NCI-H2081 treated with DMSO at 0.1 percent for 48 hours (cell line): ENCODE measurements at places on chromosomes 3 and 15.

DNA sequence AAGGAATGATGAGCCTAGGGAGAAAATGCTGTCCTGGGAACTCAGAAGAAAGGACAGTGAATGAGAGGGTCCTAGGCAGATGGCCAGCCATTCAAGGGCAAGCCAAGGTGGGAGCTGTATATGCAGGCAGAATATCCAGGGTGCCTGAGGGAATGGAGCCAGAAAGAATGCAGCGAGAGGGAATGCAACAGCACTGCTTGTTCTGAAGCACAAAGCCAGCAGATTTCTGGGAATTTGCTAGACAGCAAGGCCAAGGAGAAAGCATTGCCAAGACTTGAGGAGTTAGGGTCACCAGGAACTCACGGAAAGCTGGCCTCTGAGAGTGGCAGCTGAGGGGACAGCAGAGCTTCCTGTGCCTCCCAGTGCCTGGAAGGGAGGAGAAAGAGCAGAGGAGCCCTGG lies 200.6 kb downstream of the MYRIP start:
- DNase-seq: no peak

DNA sequence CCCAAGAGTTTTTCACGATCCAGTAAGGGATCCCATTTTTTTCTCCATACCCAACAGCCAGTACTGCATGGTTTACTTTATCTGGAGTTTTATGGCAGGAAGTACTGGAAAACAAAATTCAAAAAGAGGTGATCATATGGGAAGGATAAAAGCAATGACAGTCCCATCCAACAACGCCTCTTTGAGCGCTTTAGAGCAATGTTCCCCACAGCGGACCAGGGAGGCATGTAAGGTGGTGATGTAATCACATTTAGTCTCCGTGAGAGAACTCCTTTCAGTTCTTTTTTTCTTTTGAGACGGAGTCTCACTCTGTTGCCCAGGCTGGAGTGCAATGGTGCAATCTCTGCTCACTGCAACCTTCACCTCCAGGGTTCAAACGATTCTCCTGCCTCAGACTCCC lies 21.8 kb downstream of the CTSH start:
- DNase-seq: no peak

GRCh38 chr3:47482366-47482765 lies 6.6 kb upstream of the SCAP start:
- DNase-seq: no peak

DNA sequence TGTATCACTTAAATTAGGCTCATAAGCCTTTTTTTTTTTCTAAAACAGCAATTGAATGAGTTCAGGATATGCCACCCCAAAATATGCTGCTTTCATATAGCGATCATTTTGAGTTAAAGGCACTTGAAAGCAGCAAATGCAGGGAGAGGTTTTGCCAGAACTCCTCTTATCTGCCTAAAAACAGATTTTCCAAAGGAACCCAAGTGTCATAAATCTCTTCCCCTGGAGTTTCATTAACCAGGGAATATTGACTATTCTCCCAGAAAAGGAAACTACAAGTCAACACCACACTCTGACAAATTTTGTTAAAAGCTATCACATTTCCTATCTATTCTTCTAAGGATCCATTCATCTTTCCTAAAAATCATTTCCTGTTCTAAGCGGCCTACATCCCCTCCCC lies 11.3 kb downstream of the DNAAF4 start:
- DNase-seq: no peak

DNA sequence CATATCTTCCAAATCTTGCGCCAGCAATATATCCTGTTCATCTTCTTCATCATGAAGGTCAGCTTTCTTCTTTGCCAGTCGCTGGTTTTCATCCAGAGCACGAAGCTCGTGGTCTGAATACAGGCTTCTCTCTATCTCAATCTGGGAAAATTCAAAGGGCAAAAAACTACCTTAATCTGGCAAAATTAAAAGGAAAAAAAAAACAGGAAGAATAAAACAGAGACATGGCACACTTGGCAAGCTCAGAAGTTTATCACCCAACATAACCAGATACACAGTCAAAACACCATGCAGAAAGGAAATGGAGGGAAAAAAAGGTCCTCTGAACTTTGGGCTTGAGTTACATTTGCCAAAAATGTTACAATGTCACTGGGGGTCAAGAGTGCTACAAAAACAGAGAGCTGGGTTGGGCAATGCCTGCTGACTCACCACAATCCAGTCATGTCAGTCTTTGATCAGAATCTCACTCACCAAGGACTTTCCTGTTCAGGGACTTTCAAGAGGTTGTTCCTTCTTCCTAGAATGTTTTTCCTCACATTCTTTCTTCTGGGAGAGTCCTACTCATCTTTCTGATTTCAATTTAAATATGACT lies 1.5 kb downstream of the MRPL46 start:
- DNase-seq: no peak

DNA sequence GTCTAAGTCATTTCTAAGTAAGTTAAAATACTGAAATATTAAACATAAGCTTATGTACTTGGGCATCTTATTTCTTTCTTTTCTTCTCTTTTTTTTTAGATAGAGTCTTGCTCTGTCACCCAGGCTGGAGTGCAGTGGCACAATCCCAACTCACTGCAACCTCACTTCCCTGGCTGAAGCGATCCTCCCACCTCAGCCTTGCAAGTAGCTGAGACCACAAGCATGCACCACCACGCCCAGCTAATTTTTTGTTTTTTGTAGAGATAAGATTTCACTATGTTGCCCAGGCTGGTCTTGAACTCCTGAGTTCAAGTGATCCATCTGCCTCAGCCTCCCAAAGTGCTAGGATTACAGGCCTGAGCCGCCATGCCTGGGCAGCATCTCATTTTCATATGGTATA lies 16.0 kb upstream of the ZNF710 start:
- no peak for DNase-seq

DNA sequence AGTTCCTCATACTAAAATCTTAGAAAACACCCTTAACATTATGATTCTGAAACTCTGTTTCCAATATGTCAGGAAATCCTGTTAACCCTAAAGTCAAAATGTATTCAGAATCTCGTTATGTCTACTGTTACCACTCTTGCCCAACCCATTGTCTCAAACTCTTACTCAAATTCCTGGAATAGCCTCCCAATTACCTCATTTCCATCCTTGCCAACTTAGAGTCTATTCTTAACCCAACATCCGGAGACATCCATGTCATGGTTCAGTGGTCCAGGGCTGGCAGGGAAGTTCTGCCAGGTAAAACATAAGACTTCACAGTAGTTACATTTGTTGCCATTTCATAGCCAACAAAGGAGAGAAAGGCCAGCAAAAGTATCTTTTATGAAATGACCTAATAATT lies 593.9 kb downstream of the PYDC2 start:
- DNase-seq: no peak

DNA sequence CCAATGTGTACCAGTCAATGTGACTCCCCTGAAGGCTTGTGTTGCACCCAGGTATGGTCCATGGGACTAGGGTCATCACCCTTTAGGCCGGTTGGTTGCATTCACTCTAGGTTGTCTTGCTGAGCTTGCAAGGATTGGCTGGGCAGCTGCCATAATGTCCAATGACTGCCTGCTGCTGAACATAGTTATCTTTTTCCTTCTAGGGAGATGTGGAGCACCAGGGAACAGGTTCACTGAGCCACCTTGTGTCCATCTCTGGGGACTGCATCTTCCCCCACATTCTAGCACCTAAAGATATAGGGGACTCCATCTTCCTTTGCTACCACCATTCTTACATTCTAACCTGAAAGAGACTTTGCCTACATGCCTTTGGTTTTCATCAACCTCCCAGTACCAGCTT lies 580.4 kb upstream of the TBL1XR1 start:
- DNase-seq: peak; percentile 29

DNA sequence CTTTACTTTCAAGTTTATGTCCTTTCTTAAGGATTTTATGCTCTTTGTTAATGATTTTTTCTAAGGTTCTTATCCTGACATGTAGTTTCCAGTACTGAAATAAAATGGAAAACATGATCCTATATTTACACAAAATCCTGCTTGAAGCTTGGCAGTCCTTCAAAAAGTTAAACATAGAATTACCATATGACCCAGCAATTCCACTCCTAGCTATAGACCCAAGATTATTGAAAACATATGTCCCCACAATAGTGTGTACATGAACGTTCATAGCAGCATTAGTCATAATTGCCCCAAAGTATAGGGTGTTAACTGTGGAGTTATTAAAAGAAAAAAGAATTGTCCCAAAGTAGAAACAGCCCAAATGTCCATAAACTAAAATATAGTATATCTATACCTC lies 33.2 kb downstream of the ITGB5 start:
- DNase-seq: no peak

DNA sequence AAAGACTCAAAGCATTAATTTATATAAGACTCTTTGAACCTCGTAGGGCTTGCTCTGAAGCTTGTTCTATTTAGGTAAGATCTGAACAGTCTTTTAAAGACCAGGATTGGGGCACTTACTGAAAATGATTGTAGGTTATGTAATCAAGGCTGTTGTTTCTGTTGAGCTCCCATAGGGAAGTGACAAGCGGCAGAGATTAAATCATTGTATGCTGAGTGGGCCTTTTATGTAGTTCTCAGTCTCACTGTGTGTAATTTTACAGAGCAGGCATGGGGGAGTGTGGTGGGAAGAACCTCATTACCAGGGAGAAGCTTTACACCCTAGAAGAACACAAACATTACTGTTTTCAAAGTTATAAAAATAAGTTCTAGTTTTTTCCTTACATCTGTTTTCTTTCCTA lies 160.0 kb upstream of the SNTN start:
- no peak for DNase-seq

GRCh38 chr3:31377045-31377642 lies 155.6 kb upstream of the STT3B start:
- no peak for DNase-seq

DNA sequence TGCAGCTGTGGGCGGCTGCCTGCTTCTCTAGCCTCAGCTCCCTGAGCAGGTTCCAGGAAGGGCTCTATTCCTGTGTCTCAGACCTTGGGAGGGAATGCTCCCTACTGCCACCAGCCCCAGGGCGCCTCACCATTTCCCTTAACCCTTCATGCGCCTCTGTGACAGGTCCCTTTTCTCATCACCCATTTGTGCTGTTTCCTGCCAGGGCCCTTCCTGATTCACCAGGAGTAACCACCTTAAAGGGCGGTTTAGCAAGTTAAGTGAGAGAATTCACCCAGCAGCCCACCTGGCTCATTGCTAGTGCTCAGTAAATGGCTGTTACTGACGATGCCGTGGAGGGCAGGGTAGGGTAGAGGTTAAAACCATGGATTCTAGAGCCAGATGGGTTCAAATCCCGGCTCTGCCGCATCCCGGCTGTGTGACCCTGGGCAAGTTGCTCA lies 87.8 kb downstream of the WNT7A start:
- no peak for DNase-seq

DNA sequence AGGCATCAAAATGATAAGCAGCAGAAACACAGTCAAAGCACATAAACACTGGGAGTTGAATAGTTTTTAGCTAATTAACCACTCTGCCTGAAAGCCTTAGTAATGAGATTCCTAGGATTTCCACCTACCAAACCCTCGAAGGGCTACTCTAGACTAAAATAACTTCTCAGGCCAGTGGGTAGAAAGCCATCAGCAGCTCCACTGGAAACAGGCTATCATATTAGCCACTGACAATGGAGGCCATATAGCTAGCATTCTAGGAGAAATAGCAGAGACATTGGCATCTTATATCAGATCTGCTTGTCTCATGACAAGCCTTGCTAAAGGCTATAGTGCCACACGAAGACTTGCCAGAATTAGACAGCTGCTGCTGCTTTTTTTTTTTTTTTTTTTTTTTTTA lies 4.5 kb upstream of the CAPN3 start:
- no peak for DNase-seq

- DNase-seq: no peak
These were observed 755.1 kb downstream of the ROBO2 start for GRCh38 chr3:77795013-77795412.

DNA sequence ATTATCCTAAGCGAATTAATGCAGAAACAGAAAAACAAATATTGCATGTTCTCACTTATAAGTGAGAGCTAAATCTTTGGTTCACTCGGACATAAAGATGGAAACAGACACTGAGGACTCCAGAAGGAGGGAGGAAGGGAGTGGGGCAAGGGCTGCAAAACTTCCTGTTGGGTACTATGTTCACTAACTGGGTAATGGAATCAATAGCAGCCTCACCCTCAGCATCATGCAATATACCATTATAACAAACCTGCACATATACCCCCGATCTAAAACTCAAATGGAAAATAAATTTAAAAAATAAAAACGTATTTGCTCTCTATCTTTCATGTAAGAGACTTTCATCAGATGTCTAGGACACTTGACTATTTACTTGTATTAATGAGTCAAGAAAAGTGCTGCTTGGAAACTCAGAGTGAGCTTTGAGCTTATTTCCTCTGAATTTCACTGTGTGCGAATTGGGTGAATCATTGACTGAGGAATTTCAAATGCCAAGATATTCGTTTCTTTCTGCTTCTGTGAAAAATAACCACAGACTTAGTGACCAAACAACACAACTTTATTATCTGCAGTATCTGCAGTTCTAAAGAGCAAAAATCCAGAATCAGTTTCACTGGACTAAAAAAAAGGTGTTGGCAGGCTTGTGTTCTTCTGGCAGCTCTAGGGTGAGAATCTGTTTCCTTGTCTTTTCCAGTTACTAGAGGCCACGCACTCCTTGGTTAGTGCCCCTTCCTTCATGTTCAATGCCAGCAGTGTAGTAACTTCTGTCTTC lies 18.4 kb downstream of the TM4SF18 start:
- no peak for DNase-seq

- no peak for DNase-seq
These were observed 762.4 kb upstream of the DPPA4 start for GRCh38 chr3:110099711-110100110.

DNA sequence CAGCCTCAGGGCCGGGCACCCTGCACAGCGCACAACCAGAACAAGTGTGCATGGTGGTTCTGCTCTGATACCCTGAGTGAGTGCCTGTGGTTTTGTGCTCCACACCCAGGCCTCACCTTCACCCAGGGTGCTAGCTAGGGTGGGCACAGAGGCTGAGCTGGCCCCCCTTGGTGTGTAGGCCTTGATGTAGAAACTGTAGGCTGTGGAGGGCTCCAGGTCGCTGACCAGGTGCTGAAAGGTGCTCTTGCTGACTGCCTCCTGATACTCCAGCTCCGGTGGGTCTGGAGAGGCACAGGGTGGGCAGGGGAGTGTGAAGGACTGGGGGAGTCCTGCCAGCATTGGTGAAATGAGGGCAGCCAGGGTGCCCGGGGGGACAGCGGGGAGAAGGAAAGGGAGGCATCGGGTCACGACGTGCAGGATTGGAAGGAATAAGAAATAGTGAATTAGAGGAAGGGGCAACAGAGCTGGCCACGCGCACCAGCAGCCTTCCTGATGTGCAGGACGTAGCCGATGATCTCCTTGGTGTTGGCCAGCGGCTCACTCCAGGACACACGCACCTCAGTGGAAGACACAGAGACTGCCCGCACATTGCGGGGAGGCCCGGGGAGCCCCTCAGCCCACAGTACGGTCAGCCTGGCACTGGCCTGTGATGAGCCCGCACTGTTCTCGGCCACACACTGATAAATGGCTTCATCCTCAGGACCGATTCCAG lies 26.6 kb downstream of the RNU5B-1 start:
- DNase-seq: no peak

DNA sequence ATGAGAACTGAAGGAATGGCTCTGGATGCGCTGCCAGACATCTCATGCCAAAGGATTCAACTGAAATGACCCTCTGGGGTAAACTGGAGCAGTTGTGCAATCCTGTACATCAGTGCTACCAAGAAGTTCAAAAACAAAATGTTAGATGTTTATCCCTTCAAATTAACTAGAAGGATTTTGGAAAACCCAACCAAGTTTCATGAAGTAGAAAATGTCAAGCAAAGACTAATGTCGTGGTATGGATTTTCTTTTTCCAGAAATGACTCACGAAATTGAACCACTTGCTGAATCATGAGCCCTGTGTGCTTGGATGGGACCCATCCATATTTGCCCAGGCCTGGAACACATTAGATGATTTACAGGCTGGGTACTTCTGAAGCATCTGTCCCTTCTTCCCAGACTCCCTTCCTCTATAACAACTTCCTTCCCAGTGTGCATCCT lies 101.6 kb downstream of the LRTM1 start:
- no peak for DNase-seq
